Esophagus mucosa (tissue), 1 donor: ENCODE measurements at places on chromosomes 2 and 18. TPM values are rescaled to one million over a fixed set of nuclear protein-coding genes. Genes with fewer than 3 reads are reported as not detected.

Gene ZNF521
- total RNA-seq, result 3.3 TPM

DNA sequence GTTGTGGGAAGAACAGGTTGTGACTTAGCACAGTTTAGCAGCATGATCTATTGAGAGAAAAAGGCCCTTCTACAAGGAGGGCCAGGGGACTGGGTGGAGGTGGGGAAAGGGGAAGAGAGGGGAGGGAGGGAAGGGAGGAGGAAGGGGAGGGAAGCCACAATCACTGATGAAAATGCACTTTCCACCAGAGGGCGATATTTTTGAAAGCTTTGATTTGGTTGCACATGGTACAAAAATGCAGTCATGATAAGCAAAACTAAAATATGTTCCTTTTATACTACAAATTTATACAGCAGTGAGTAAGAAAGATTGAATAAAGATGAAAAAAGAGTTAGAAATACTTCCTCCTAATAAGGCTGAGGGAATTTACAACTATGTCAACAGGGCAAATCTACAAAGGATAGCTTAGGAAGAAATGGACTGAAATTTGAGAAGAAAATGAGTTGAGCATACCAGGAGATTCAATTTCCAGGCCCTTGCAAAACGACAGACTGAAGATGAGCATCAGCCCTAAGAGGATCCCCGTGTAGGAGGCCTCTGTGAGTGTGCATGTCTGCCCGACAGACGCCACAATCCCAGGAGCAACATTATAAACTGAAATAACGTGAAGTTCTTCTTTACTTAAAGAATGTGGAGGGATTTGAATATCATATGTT is 17.2 kb downstream of the SH3YL1 start:
- peak; percentile 35 for ATAC-seq

- ATAC-seq, result no peak
These were observed 8.7 kb downstream of the EPHA4 start for GRCh38 chr2:221563270-221563985.

Gene APOB
- 0.20 TPM for total RNA-seq

- ATAC-seq, result no peak
These were observed 62.4 kb upstream of the ATG16L1 start for GRCh38 chr2:233189025-233189424.

DNA sequence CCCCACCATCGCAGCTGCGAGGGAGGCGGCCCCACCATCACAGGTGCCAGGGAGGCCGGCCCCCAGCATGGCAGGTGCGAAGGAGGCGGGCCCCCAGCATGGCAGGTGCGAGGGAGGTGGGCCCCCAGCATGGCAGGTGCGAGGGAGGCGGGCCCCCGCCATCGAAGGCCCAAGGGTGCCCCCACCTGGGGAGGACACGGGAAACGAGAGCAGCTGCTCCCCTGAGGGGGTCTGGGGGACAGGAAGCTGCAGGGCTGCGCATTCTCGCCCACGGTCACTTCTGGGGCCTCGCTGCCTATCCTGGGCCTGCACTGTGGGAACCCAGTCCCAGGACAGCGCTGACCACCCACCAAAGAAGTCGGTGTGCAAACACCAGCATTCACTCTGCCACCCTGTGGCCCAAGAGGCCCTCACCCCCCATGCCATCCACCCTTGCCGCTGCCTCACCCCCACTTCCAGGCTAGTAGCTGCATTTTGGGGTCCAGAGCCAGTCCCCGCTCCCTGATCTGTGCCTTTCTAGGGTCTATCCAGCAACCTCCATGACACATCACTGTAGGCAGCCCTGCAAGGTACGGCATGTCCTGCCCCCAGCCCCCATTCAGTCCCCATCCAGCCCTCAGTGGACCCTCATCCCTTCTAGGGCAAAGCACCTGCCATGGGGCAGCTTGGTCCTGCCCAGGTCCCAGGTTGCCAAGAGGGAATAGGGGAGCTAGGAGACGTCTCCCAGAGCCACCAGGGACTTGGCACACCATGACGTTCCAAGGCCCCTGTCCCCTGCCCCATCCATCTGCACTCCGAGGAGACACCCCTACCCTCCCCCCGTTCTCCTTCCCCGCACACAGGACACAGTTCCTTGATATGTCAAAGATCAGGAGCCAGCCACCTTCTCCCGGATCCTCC is 24.0 kb upstream of the GPC1 start:
- peak; percentile 25 for ATAC-seq

DNA sequence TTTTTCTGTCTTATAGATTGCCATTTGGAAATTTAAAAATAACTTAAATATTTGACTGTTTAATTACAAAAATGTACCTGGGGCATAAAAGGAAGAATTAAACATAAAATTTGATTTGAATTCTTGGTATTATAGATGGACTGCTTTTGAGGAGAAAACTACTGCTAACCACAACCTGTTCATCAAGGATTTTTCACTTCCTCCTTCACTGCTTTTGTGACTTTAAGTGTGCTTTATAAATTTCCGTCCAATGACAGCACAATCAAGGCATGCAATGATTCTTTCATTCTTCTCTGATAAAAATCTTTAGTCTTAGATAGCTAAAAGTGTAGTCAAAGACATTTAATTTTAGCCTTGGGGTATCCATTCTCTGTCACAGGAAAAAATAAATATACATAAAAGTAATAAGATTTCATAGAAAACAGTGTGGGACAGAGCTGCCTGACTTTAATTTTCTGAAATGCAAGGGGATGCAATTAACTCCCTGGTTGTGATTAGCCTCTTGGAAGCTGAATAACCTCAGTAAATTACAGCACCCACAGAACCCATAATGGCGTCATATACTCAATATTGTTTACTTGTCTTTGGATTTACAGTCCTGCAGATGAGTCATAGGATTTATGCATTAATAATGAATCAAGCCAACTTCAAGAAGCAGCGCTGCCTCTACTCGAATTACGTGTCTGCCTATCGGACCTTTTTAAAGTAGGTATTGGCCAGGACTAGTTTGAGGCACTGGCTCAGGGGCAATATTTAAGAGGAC is 587.9 kb downstream of the NRXN1 start:
- ATAC-seq, result peak; percentile 84

DNA sequence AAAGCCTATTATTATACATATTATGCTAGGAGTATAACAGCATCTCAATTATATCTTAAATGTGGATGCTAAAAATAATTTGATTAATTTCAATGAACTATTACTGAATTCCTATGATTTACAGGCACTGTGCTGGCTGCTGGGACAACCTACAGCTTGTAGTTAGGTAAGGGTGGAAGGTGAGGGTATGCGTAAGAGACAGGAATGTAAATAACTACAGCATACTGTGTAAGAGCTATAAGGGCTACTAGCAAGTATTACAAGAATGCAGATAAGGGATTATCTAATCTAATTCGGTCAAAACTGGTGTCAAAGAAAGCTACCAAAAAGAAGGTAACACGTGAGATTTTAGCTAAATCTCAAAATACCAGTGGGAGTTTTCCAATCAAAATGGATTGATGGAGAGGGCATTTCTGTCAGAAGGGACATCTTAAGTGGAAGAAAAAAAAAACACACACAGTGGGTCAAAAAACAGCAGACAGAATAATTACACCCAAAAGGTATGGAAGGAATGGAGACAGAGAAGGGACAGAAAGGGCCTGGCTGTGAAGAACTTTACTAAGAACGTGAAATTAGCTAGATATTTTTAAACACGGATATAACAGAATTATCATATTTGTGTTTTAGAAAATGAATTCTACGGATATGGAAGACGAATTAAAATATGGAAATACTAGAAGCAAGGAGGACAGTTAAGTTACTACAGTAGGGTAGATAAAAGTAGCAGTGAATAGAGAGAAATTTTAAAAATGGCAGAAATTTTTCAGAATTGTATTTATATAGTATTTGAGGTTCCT is 47.1 kb downstream of the STRN start:
- ATAC-seq, result no peak

Gene CDH19
- total RNA-seq, result 0.24 TPM

- ATAC-seq, result no peak
These were observed 43.7 kb downstream of the FSHR start for GRCh38 chr2:49110571-49110970.

GRCh38 chr2:237530472-237531433 is 35.6 kb upstream of the PRLH start:
- ATAC-seq, result no peak

DNA sequence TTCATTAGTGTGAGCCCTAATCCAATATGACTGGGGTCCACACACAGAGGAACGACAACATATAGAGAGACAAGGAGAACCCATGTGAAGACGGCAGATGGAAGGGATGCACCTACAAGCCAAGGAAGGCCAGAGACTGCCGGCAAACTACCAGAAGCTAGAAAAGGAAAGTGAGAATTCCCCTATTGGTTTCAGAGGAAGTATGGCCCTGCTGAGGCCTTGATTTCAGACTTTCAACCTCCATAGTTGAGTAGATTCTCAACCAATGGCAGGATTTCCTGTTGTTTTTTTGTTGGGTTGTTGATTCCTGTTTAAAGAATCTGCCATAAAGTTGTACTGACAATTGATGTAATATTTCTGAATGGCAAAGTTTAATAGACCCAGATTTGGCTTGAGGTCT is 241.5 kb downstream of the SATB2 start:
- ATAC-seq, result no peak

DNA sequence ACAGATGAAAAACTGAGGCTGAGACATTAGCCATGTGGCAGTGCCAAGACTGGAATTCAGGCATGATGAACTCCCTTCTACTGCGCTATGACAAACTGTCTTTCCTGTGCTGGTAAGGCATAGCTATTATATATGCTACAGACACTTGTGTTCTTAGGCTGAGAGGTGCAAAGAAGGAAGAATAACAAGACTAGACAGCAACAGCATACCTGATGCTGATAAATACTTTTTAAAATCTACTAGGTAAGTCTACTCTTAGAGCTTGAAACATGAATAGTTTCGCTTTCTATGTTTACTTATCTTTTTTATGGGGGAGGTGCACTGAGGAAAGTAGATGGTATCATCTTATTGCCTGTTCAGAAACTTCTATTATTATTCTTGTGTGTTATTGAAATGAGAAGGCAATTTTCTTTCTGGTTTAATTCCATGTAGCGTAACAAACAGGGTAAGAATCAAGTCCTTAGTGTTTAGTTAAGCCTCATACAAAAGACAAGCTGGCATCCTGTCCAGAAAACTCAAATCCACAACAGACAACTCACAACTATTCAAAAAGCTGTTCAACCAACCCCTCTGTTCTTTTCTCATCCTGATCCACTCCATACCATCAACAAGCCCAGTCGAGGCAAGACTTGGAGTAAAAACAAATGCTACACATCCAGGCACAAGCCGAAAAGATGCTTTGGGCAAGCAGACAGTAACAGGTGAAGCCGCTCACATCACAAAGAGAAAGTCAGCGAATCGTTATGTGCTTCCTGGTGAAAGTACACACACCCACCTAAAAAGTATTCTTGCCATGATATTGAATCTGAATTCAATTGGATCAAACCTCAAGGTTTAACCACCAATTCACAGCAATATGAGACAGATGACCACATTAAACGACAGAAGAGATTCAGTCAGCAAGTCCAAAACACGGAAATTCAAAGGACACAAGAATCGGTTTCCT is 1.5 kb downstream of the TTC32 start:
- ATAC-seq, result no peak

DNA sequence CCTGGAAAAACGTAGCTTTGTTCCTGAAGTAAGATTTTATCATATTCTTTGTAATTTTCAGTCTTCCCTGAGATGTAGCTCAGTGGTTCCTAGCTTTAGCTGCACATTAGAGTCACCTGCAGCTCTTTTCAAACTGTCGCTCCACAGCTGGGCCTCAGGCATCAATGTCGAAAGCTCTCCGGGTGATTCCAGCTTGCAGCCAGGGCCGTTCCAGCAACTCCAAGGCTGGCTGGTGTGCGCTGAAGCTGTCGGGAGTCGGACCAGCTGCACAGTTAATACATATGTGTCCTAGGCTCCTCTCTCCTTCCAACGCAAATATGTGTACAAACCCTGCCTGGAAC is 609 bp upstream of the ZNF2 start:
- peak; percentile 30 for ATAC-seq

Gene KIAA1328
- total RNA-seq, result 5.1 TPM

Gene REG3G
- not detected for total RNA-seq

Gene TCF7L1
- total RNA-seq, result 4.5 TPM

Gene AOX1
- 5.2 TPM for total RNA-seq

GRCh38 chr2:198316852-198317396 is 512.5 kb downstream of the PLCL1 start:
- no peak for ATAC-seq

DNA sequence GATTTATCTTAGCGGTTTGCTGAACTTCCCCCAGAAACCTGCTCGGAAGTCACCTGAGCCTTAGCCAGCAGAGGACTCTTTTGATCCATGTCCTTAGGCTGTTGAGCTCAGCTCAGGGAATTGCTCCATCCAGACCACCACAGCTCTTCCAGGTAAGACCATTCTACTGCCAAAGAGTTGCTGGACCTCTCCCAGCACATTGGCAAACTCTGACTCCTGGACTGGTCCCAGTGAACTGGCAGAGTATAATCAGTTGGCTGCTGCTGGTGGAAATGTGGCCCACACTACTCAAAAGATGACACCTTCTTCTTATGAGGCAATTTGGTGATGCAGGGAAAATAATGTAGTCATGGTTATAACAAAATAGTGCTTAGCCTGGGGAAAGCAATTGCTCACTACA is 308.8 kb upstream of the FIGN start:
- ATAC-seq, result peak; percentile 11

- ATAC-seq, result no peak
These were observed 289.6 kb downstream of the SOCS6 start for GRCh38 chr18:70578480-70578879.

DNA sequence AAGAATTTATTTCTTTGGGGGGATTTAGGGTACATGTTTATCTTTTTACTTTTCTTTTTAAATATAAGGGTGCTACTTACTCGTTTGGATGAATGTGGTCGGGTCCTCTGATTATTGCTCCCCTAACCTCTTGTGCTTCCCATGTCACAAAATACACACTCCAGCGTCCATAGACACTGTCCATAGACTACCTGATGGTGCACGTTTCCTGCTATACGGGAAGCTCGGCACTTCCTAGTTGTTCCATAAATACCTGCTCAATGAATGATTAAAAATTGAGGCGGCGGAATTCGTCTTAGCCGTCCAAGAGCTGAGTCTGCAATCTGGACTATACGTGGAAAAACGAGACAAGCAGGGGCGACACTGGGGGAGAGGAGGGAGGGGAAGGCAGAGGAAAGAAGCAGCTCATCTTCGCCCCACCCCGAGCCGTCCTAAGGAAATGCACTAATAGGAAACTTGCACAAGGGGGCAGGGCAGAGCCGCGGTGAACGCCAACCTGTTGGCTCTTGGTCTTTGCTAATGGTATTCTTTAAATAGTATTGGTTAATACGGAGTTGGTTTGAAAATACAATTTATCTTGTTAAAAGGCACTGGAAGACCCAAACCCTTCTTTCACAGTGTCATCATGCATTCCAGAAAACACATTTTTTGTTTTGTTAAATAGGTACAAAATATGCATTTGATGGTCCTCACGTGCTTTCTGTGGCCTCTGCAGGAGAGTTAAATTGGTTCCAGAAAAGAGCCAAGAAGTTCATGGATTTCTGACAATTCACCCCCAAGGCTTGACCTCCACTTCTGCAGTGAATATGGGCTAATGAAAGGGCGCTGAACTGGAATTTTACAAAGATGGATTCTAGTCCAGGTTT is 73.0 kb upstream of the KCTD1 start:
- peak; percentile 78 for ATAC-seq

DNA sequence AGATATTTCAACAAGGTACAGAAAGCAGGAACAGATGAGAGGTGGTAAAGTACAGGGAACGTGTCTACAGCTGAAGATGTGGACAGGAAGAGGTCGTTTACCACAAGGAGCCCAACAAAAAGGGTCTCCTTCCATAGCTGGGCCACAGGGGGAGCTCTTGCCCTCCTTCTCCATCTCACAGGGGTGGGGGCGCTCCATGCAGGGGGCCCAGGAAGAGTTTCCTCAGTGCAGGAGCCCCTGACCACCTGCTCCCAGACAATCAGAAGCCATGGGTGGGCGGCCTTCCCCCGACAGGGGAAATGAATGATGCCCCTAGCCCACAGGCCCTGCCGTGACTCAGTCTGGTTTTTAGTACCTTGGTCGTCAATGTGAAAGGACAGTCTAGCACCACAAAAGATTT is 163.6 kb upstream of the ZNF516 start:
- no peak for ATAC-seq
